Caki2 (cell line): ENCODE measurements at places on chromosomes 11 and 22.

GRCh38 chr11:23112987-23113886, 253.0 kb upstream of the CCDC179 start:
- DNase-seq = peak; percentile 36

- no peak for DNase-seq
Measured at GRCh38 chr22:50257041-50257440, 4.4 kb downstream of the MAPK12 start.

DNA sequence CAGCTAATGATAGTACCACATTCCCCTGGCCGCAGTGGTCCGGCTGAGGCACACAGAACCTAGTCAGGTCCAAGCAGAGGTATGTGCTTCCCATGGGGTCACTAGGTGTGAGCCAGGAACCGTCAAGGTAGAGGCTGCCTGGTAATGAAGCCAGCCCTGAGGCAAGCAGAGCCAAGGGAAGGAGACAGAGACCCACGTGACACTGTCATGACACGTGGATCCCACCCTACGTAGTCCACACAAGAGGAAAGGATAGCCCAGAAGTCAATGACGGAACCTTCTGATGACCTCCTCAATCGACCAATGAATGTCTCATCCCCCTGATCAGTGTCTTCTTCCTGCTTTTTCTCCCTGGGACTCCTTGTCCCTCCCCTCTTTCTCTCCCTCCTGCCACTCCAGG, 19.0 kb downstream of the A4GALT start:
- DNase-seq = no peak

- peak; percentile 30 for DNase-seq
Measured at GRCh38 chr11:66907751-66908630, 50.2 kb downstream of the PC start.

GRCh38 chr11:22828373-22828772, 1.2 kb downstream of the SVIP start:
- DNase-seq = peak; percentile 2

DNA sequence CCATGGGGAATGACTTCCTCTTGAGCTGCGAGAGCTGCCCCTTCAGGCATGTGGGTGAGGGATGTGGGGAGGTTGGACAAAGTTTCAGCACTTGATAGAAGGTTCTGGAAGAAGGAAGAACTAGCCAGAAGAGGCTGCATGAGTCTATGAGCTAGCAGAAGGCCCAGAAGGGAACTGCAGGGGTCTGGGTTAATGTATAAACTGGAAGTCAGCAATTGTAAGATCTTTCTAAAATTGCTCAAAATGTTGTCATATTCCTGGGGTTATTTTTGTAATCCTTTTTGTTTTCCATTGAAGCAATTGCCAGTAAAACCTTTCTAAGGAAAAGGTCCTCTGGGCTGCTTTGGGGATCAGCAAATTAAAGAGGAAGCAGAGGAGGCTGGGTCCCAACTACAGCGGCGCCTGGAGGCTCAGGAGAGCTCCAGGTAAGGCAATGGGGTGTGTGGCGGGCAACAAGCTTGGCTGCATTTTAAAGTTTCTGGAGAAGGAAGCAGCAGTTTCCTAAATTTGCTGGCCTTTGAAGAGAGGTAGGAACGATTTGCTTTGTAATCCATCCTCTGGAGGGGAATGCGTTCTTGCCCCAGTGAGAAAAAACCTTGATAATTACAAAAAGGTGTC, 29.2 kb downstream of the ADAMTS15 start:
- DNase-seq = no peak

DNA sequence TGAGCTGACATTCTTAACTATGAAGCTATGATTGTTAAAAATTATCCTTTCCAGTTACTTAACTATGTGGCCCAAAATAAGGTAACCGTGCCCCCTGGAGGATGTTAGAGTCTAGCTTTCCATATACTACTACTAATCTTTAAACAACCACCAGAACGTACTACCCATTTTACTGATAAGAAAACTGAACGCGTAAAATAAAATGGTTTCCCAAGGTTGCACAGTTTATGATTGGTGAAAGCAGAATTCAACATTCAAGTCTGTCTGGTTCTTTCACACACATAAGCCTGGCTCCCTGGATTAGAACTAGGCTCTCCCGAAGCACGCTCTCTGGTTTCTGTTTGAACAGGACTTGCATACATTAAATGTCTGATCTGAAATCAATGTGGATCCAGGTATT, 437.8 kb upstream of the CCDC90B start:
- peak; percentile 15 for DNase-seq

DNA sequence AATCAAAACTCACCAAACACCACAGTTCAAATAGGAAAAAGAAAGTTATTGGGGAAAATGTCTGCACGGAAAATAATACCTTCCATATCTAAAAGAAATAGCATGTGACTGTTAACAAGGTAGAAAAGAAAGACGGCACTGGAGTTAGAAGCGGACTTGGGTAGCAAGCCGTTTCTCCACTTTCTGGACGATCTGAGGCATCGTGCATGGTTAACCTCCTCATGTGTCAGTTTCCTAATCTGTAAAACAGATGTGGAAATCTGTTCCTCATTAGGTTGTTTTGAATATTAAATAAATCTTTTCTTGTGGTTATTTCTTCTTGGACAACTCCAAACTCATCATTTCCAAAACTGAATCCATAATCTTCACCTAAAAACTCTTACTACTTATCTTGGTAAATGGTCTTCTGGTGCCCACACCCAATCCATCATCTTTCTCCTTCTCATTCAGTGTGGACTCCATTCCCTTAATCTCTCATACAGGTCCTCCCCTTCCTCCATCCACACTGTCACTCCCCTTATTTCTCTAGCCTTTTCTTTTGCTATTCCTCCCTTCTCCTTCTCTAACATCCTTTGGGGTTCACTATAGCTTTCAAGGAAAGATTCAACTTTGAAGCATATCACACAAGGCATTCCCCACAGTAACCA, 53.5 kb downstream of the VSIG10L2 start:
- DNase-seq = no peak

GRCh38 chr11:35711173-35711910, 48.8 kb downstream of the TRIM44 start:
- DNase-seq = no peak

- DNase-seq = no peak
Measured at GRCh38 chr11:73283276-73284000, 11.3 kb downstream of the P2RY6 start.

DNA sequence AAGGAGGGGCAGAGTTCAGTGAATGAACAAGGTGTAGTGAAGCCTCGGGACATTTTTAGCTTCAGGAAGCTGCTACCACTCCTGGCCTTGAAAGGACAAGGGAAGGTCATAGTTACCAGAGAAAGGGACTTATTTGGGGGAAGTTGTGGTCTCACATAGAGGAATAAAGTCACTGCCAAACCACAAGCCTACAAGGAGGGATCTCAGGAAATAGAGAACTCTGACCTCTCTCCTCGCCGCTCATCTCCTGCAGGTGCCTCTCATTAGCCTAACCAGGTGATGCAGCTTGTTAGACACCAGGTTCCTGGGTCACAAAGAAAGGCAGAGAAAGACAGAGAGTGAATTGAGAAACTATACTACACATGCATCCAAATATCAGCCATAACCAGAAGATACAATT, 14.3 kb upstream of the TOLLIP start:
- DNase-seq = no peak

DNA sequence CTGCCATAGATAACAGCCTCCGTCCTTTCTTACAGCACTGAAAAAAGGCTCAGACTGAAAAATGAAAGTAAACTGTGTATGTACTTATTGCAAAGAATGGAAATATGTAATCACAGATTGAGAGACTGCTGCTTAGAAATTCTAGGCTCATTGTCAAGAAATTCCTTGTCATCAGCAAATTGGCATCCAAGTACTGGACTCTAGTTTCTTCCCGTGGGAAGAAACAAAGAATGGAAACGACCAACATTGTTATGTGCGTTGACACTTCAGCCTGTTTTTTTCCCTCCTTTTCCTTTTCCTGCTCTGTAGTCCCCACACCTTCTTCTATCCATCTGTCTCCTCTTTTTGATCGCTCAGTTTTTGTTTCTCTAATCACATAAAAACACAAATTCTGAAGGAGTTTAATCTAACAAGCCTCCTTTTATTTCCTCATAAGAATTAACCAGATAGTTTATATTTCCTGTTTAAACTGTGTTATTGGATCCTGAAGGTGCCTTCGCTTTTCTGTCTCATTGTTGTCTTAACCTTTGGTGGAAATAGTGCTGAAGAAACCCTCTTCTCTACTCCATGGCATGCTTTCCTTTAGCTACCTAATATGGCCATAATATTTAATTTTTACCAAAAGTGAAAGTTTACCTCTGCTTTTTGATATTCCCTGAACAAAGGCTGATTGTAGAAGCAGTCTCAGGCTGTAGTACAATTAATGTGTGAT, 20.0 kb upstream of the CASP12 start:
- DNase-seq = no peak

- DNase-seq = no peak
Measured at GRCh38 chr11:102253020-102253715, 64.1 kb upstream of the BIRC3 start.

DNA sequence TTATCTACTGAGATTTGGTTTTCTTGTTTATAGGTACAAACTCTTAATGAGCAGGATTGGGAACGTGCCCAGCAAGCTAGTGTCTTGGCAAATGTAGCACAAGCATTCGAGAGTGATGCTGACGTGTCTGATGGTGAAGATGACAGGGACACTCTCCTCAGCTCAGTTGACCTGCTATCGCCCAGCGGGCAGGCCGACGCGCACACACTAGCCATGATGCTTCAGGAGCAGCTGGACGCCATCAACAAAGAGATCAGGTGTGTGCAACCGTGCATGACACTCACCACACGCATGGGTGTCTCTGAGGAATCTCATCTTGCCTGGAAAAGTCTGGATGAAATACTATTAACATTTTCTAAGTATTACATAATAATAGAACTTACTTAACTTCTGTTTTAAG, 54.7 kb upstream of the CTTN start:
- DNase-seq = peak; percentile 16

- no peak for DNase-seq
Measured at GRCh38 chr11:47183031-47183856, 3.0 kb downstream of the PACSIN3 start.

- no peak for DNase-seq
Measured at GRCh38 chr22:33882991-33883390, 37.3 kb downstream of the LARGE1 start.

DNA sequence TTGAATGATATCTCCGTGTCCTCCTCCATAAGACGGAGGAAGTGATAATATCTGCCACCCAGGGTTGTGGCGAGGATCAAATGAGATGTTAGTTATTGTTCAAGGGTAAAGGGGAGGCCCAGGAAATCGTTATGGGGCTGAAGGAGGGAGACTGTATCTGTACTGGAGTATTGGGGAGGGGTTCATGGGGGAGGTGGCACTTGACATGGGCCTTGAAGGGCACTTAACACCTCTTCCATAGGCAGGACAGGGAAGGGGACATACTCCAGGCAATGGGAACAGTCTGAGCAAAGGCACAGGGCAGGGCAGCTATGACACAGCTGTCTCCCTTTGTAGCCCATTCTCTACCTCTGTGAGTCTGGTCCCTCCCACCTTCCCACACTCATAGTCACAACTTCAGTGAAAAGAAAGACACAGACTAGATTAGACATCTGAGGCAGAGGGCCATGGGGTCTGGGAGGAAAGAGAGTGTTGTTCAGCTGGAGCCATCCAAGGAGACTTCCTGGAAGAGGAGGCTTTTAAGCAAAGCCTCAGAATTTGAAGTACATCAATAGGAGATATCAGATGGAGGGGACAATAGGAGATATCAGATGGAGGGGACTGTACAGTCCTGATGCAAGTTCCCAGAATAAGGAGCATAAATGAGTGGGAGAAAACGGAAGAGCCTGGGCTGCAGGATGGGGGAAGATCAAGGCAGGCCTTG, 15.8 kb upstream of the DGKZ start:
- DNase-seq = no peak

DNA sequence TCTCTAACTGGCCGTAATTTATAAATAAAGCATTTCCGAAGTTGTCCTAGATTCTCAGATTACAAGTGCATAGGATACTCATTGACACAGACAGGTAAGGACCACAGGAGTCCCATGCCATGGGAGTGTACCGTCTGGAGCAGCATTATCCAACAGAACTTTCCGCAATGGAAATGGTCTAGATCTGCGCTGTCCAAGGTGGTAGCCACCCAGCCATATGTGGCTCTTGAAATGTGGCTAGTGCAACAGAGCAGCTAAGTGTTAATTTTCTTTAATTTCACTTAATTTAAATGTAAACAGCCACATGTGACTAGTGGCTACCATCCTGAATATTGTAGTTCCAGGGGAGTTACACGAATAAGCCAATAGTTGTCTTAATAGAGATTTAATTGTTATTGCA, 71.3 kb downstream of the GALNT18 start:
- DNase-seq = no peak

GRCh38 chr11:94590352-94591041, 23.3 kb downstream of the PIWIL4 start:
- DNase-seq = no peak

- no peak for DNase-seq
Measured at GRCh38 chr11:26761361-26761809, 39.5 kb upstream of the SLC5A12 start.

DNA sequence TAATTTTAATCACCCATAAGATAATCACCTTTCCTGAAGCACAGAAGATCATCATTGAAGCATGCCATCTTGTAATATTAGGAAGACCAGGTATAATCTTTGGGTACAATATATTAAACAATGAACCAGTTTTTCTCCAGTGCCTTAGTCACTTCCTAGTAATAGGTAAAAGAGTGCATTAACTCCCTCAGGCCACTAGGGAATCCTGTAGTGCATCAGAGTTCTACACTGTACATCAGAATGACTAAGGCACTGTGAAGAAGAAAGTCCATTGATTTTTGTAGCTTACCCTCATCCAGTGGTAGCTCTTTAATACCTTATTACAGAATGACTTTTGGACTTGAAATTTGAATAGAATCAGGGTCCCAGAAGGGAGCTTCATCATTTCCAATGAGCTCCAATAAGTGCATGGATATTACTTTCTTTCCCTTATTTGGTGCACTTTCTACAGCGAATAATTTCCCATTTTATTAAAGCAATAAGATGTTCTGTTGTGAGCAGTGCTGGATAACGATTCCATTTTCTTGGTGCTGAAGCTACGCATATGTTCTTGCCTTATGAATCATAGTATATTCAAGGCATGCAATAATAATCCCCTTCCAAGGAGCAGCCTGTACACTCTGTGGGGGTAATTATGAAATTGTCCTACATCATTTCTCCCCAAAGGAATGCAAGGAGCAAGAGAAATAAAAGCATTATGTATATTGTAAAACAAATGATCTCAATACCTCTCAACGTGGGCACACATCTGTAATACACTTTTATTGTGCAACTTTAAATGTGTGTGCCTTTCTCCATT, 4.7 kb downstream of the C11orf87 start:
- DNase-seq = no peak

DNA sequence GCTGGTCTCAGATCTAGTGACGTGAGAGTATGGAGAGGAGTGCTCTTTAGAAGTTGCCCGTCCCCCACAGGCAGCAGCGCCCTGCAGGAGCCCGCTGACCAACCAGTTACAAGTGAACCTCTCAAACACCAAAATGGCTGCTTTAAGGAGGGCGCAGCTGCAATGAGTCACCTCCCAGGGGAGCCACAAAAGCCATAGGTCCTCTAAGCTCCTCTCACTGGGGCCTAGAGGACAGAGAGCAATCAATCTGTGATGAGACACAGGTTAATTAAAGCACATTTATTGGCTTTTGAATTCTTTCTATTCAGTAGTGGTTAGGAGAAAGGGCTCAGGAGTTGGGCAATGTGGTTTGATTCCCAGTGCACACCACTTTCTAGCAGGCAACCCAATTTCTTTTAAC, 15.5 kb upstream of the RAPSN start:
- DNase-seq = no peak
